ENCODE measurements at places on chromosomes 4 and X.

DNA sequence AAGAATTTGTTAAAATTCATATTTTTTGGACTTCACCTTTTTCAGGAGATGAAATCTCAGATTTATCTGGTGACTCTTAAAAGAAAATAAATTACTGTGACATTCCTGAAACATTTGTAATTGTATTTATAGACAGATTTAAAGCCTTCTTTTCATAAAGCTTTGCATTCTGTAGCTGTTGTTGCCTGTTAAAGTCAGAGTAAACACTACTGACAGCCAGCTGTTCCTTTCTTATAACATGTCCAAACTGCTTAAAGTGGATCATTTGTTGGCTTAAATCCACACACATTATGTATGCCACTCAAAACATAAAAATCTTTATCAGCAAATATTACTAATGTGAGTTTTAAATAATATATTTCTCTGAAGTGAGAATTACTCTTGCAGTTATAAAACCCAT lies 157.5 kb downstream of the TECRL start:
- no peak for DNase-seq

- no peak for DNase-seq
Measured at GRCh38 chrX:118499295-118499694, 3.7 kb downstream of the DOCK11 start.

DNA sequence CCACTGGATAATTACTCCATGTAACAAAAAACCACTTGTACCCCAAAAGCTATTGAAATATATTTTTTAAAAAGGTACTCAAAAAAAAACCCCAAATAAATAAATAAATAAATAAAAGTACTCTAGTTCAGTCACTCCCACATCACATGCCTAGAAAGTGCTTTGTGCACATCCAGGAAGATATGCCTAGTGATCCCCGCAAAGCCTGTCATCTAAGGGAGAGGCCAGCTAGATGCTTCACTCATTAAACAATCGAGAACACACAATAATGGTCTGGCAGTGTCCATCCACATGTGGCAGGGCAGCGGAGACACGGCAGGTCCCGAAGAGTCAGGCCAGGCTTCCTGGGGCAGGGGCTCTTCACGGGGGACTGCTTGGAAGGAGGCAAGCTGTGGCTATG lies 47.6 kb downstream of the RAB33B start:
- DNase-seq: no peak

DNA sequence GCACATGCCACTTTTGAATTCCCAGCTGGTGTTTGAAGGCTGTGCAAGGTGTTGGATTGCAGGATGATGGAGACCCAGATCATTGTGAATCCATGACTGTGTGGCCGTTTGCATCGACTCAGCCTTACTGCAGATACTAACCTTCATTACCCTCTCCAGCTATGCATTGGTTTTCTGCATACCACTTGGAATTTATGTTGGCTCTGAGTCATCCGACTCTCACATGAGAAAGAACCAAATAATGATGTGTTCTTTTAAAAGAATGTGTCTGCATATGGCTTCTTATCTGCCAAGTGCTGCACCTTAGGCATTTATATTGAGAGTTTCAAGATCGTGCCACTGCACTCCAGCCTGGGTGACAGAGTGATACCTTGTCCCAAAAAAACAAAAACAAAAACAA lies 106.7 kb upstream of the PRKX start:
- DNase-seq: no peak

DNA sequence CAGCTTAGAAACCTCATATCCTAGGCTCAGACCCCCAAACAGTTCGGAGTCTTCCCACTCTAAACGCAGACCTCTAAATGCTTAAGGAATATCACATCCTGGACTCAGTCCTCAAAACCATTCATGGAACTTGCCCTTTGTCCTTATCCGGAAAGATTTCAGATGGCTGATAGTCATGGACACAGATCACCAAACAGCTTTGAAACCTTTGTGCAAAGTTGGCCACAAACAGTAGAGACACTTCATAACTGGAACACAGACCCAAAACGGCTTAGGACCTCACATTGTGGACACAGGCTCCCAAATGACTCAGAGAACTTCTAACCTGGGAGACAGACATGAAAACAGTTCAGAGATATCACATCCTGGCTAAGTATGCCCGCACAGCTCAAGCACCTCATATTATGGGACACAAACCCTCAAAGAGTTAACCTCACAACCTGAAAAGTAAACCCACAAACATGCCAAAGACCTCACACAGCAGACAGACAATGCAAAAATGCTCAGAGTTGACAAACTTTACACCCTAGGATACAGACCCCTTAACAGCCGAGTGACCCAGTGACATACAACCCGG lies 15.5 kb downstream of the SUV39H1 start:
- no peak for DNase-seq

- DNase-seq: no peak
Measured at GRCh38 chrX:52270453-52271116, 85.9 kb downstream of the MAGED4 start.

DNA sequence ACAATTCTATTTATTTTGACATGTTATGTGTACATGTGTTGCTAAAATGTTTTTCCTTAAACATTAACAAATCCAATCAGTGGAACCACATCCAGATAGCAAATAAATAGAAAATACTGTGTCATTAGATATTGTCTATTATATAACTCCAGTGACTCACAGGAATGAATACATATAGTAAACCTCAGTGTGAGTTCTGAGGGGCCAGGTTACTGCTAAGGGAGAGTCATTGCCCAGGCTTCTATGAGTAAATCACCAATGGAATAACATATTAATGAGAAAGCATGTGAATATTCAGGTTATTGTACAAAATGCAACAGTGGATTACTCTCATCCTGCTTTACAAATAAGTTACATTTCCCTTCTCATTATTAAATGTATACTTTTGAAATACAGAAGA lies 27.2 kb downstream of the TACR3 start:
- no peak for DNase-seq

DNA sequence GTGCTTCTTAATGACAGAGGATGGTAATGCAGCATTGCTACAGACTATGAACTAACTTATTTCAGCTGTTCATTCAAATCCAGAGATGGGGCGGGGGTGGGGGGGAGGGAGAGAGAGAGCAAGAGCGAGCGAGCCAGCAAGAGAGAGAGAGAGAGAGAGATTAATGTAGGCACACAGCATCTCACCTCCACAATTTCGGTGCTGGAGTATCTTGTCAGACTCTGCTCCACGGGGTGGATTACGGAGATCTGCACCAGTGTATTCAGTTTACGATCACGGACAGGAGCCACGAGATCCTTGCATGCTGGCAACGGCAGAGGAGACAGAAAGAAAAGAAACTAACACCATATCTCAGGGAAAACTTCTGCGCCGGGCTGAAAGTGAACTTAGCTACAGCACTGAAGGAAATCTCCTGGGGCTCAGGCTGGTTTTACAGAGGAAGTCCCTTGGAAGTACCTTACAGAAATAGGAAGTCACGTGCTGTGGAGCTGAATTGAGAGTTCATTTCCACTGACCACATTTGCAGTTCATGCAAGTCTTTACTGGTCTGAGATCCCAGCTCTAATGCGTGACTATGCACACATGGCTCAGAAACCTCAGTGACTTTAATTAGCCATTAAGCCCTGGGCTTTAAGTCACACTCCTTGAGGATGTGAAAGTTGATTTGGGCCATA lies 440.9 kb downstream of the INPP4B start:
- DNase-seq: peak; percentile 33

GRCh38 chr4:150515135-150515534 lies 66.8 kb upstream of the MAB21L2 start:
- no peak for DNase-seq

GRCh38 chrX:110383414-110383813 lies 24.8 kb downstream of the RTL9 start:
- DNase-seq: no peak

DNA sequence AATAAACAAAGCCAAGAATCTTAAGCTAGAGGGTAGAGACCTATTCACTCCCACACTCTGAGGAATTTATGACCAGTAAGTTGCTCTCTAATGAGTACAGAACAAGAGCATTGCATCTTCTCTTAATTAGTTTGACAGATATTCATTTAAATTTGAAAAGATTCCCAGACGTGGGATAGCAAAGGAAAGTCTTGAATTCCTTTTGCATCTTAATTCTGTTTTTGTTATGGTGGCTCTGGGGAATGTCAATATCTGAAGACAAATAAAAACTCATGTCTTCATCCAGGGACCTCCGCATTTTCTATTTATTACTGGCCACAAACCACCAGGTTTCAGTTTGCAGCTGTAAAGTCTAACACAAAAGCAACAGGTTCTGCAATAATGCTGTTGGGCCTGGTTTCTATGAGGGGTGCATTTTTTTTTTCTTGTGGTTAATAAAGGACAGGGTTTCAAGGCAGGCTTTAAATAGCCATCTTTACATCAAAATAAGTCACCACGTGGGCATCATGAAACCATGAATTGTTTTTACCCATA lies 172.3 kb downstream of the SHROOM3 start:
- DNase-seq: no peak

DNA sequence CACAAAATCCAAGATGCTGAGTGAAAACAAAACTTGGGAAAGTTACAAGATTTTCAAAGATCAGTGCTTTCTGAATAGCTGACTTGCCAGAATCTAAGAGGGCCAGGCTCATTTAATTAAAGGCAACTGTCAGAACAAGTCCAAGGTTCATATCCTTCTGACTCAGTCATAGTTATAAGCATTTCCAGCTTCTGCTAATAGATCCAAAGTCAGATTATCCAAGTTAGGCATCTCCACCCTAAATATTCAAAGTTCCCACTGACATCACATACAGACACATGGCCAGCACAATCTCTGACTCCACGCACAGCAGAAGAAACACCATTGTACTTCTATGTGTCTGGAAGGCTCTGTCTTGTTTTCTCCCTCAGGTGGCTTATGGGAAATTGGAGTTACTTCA lies 41.8 kb downstream of the GASK1B start:
- no peak for DNase-seq

DNA sequence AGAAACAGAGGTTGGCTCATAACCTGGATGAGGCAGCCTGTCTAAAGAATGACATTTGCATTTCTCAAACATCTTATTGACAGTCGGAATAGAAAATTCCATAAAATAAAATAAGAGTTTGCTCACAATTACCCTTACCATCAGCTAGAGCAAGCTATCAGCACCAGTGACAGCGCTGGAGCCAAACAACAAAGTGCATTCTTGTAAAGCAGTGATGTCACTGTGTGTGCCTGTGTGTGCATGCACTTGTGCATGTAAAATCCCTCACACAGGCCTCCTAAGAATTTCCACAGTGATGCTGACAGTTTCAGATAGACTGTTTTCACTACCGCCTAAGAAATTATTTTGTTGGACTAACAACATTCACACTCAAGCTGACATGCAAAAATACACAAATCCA lies 77.6 kb downstream of the EVC2 start:
- no peak for DNase-seq

DNA sequence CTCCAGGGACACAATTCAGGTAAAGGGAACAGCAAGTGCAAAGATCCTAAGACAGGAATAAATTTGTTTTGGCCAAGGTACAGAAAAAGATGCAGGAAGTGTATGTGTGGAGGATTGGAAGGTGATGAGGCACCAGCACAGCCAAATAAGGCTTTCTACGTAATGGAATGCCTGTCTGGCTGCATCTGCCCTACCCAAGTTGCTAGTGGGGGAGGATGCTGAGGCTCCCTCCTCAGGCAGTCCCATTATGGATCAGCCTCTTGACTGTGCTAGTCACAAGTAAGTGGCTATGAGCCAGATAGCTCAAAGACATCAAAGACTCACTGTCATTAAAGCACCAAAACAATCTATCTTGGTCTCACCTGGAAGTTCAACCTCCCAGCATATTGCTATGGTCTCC lies 300.9 kb upstream of the FAT4 start:
- DNase-seq: no peak

DNA sequence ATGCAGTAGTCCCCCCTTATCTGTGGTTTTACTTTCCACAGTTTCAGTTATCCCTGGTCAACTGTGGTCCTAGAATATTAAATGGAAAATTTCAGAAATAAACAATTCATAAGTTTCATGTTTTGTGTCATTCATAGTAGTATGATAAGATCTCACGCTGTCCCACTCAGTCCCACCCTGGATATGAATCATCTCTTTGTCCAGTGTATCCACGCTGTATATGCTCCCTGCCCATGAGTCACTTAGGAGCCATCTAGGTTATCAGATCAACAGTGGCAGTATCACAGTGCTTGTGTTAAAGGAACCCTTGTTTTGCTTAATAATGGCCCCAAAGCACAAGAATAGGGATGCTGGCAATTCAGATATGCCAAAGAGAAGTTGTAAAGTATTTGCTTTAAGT lies 16.2 kb upstream of the SYTL4 start:
- DNase-seq: no peak

- no peak for DNase-seq
Measured at GRCh38 chr4:74159143-74159709, 1.3 kb downstream of the MTHFD2L start.

DNA sequence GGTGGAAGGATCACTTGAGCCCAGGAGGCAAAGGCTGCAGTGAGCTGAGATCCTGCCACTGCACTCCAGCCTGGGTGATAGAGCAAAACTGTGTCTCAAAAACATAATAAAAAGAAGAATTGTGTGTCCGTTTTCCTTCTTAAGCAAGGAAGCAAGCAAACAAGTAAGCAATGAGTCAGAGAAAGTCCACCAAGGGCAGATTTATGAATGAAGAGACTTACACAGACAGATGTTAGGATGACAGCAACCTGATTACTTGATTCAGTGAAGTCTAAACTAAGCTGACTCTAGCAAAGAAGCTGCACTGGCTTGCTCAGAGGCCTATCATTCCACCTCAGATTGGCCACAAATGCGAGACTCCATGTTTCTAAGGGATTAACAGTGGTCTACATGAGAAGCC lies 34.1 kb upstream of the SCML1 start:
- DNase-seq: no peak

All from activated CD4-positive, alpha-beta T cell treated with anti-CD3 and anti-CD28 coated beads for 1 hour (primary cell).